ENCODE measurements at places on chromosomes 11 and 22. TPM values are rescaled to one million over a fixed set of nuclear protein-coding genes. Genes with fewer than 3 reads are reported as not detected.

- no peak for DNase-seq
Measured at GRCh38 chr22:49260681-49261580, 566.7 kb downstream of the BRD1 start.

DNA sequence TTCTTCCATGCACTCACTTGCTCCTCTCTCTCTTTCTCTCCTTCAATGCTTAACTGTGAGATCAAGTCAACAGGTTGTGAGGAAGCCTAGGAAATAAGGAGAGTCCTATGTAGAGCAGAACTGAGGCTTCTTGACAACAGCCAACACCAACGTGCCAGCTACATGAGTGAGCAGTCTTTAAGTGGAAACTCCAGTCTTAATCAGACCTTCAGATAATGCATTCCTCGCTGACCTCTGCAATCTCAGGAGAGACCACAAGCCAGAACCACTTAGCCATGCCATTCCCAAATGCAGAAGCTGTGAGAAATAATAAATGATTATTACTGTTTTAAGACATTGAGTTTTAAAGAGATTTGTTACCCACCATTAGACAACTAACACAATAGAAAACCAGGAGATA is 6.1 kb upstream of the TEAD1 start:
- DNase-seq, result no peak

DNA sequence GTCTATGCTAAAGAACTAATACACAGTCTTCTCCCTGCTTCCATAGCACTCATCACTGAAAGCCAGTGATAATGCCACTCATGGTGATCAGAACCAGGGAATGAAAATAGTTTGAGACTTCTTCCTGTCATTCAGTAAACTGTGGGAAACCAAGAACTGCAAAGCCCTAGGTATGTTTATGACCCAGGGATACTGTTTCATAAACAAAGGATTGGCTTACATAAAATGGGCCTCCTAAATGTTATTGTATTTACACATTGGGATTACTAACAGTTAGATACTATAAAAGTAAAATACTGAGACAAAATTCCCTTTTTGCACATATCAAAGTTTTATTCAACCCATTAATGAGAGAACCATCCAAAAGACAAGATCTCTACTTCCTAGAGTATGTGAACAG is 21.3 kb upstream of the CWF19L2 start:
- no peak for DNase-seq

Gene RBMXL2
- polyA plus RNA-seq, result not detected

Gene IL17REL
- 0.05 TPM for polyA plus RNA-seq

Gene TYR
- polyA plus RNA-seq, result not detected

Gene OR52E2
- not detected for polyA plus RNA-seq

Measured in ovary (tissue), 10 donors.